Activated CD8-positive, alpha-beta T cell treated with anti-CD3 and anti-CD28 coated beads, Interleukin-2, amount 10 ng/mL, durations not matched to agents 7 days and 5 days (primary cell): ENCODE measurements at places on chromosomes 2 and 18. TPM values are rescaled to one million over a fixed set of nuclear protein-coding genes. Genes with fewer than 3 reads are reported as not detected.

GRCh38 chr2:181399027-181399426, 58.2 kb upstream of the ITGA4 start:
- DNase-seq: no peak

GRCh38 chr2:81550277-81550676, 1245.7 kb upstream of the LRRTM1 start:
- no peak for DNase-seq

DNA sequence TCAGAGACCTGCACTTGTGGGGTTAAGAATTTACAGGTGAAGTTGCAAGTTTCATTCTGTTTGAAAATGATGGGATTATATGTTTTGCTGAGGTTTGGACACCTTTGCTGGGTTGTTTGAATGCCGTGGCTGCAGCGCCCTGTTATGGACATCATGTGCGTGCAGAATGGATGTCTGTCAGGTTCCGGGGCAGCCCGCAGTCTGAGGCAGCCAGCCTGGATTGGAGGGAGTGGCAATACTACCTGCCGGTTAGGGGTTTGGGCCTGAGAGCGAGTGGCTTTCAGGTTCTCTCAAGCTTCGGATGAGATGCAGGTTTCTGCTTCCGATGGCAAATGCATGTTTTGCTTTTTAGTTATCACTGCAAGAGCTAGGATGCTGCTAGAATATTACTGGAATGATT, 1.1 kb downstream of the CASP8 start:
- DNase-seq: peak; percentile 79

The RDH14 gene
- total RNA-seq: 15.7 TPM

- peak; percentile 64 for DNase-seq
Measured at GRCh38 chr2:12416600-12416999, 300.1 kb upstream of the TRIB2 start.
